ENCODE measurements at places on chromosomes 2 and 18. TPM values are rescaled to one million over a fixed set of nuclear protein-coding genes. Genes with fewer than 3 reads are reported as not detected.

- no peak for DNase-seq
Measured at GRCh38 chr2:190980630-190981209, 33.3 kb downstream of the STAT1 start.

DNA sequence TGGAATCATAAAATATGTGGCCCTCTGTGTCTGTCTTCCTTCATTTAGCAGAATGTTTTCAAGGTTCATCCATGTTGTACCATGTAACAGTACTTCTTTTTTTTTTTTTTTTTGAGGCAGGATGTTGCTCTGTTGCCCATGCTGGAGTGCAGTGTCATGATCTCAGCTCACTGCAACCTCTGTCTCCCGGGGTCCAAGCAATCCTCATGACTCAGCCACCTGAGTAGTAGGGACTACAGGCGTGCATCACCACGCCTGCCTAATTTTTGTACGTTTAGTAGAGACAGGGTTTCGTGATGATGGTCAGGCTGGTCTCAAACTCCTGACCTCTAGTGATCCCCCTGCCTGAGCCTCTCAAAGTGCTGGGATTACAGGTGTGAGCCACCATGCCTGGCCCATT lies 31.2 kb downstream of the RAB1A start:
- no peak for DNase-seq

The WNT10A gene
- polyA plus RNA-seq, result 0.02 TPM

- no peak for DNase-seq
Measured at GRCh38 chr2:106581328-106581727, 94.2 kb downstream of the CD8B2 start.

The CYP20A1 gene
- 10.6 TPM for polyA plus RNA-seq

The CCDC150 gene
- polyA plus RNA-seq, result 4.6 TPM

GRCh38 chr2:179274749-179275148 lies 10.1 kb upstream of the SESTD1 start:
- no peak for DNase-seq

GRCh38 chr2:39913648-39914461 lies 134.8 kb upstream of the THUMPD2 start:
- peak; percentile 57 for DNase-seq

DNA sequence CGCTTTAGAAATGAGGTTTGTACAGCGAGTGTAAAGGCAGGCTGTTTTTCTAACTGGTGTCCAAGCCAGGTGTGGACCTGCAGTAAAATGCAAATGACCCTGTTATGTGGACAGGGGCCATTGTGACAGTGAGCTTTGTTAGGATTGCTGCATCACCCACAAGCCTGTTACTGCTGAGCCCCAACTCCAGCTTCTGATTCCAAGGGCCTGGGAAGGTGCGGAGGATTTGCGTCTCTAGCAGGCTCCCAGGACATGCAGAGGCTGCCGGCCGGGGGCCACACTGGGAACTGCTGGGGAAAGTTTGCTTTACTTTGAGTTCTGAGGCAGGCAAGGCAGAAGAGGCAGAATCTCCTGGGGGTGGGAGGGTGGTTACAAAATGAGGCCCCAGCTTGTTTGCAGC lies 164.1 kb downstream of the GLI2 start:
- no peak for DNase-seq

- no peak for DNase-seq
Measured at GRCh38 chr18:40612356-40612755, 1342.7 kb upstream of the PIK3C3 start.

- peak; percentile 37 for DNase-seq
Measured at GRCh38 chr2:24054366-24055010, 4.9 kb downstream of the FKBP1B start.

DNA sequence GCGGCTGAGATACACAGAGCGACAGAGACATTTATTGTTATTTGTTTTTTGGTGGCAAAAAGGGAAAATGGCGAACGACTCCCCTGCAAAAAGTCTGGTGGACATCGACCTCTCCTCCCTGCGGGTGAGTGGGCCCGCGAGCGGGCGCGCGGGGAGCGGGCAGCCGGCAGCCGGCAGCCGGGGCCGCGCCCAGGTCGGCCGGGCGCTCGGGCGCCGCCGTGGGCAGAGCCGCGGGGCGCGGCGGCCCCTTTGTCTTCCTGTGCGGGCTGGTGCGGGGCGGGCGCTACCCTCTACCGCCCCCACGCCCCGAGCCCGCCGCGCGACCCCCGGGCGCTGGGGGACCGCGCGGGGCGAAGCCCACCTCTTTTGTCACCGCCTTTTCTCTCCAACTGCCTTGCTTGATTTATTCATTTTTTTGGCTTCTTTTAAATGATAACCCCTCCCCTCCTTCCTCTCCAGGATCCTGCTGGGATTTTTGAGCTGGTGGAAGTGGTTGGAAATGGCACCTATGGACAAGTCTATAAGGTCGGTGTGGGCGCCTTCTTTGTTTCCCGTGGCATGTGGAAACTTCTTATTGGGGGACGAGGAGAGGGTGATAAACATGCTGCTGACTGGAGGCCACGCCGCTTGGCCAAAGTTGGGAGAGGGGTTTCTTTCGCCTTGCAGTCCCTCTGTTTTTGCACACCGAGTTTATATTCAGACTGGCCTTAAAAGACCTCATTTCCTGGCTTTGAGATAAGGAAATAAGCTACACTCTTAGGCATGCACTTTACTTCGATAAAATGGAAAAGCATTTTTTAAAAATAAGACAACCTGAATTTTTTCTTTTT lies 722 bp downstream of the MAP4K4 start:
- peak; percentile 78 for DNase-seq

DNA sequence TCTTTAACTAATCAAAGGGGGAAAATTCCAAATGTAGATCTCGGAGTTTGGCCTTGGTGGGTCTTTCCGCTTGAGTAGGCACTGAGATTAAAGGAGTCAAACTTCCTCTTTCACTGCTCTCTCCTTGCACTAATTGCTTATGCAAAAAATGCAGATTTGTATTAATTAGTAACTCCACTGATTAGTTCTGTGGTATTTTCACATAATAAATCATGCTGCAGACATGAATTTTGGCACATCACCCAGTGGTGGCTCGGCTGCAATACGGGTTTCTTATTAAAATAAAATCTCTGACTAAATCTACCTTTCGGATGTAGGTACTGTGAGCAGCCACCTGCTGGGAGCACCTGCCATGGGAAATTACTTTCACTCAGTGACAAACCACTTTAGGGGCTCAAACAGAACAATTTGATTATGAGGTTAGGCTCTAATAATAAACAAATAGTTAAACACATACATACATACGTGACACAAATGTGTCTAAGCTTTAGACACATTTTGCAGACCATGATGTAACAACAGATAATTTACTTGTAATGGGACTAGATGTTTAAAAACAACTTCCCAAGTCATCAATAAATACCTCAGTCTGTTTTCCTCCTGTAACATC lies 6.4 kb upstream of the NEUROD1 start:
- no peak for DNase-seq

The MYCN gene
- polyA plus RNA-seq, result not detected

DNA sequence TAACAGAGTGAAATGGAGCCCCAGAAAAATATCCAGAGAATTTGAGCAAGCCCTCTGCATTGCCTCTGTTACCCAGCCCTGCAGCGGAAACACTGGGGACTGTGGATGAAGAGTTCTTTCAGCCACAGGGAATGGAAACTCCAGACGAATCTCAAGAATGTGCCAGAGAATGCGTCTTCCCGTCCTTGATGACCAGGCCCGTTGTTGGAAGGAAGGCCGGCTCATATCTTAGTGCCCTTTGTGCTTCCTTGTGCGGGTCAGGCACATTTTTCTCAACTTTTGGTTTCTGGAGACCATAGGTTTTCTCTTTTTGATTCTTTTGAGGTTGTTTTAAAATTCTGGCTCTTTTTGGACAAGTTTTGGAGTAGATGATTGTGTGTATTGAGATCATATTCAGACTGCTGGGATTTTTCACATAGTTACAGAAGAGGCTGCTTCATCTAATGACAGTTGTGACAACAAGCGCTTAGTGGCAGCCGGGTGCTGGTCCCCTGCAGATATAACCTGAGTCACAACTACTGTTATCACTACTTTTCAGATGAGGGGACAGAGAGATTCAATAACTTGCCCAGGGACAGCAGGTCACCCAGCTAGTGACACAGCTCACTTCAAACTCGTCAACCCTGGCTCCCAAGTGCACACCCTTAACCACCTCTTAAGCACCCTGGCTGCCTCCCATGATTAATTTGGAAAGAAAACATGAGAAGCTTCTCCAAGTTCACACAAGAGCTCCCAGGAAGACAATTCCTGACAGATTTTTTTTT lies 15.7 kb downstream of the MAL start:
- no peak for DNase-seq

DNA sequence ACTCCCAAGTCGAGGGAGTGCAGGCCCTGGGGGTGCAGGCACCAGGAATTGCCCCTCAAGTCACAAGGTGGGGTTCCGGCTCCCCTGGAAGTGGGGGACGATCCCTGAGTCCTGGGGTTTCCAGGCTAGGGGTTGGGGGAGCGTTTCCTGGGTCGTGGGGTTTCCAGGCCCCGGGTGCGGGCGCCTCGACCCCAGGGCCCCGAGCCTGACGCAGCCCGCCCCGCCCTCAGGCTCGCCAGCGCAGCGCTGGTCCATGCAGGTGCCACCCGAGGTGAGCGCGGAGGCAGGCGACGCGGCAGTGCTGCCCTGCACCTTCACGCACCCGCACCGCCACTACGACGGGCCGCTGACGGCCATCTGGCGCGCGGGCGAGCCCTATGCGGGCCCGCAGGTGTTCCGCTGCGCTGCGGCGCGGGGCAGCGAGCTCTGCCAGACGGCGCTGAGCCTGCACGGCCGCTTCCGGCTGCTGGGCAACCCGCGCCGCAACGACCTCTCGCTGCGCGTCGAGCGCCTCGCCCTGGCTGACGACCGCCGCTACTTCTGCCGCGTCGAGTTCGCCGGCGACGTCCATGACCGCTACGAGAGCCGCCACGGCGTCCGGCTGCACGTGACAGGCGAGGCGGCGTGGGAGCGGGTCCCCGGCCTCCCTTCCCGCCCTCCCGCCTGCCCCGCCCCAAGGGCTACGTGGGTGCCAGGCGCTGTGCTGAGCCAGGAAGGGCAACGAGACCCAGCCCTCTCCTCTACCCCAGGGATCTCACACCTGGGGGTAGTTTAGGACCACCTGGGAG lies 12.0 kb downstream of the SIGLEC15 start:
- DNase-seq, result peak; percentile 82
